ENCODE measurements at places on chromosomes 7 and 10. TPM values are rescaled to one million over a fixed set of nuclear protein-coding genes. Genes with fewer than 3 reads are reported as not detected.
A peak's percentile ranks its signal among the peaks of the same experiment; 100 is the strongest.

The LRRC18 gene
- not detected for total RNA-seq

The OR13A1 gene
- not detected for total RNA-seq

The AKR1C8 gene
- total RNA-seq, result not detected

The SYPL1 gene
- 17.5 TPM for total RNA-seq

The H2BK1 gene
- not detected for total RNA-seq

The DEPP1 gene
- total RNA-seq, result 309 TPM

The SPDYE5 gene
- not detected for total RNA-seq

The CTBP2 gene
- total RNA-seq, result 57.7 TPM

GRCh38 chr10:111762114-111762513 lies 421.5 kb downstream of the GPAM start:
- DNase-seq, result no peak

DNA sequence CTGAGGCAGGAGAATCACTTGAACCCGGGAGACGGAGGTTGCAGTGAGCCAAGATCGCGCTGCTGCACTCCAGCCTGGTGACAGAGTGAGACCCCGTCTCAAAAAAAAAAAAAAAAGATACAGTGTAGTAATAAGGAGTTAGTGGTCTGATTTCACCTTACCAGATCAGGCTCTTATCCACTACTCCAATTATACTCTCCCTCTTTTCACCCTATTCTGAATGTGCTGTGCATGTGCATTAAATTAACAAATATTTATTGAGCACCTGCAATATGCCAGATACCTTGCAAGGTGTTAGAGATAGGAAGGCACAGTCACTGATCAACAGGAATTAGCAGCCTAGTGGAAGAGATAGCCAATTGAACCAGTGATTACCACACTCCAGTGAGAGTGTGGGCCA lies 241.9 kb upstream of the LRGUK start:
- no peak for DNase-seq

GRCh38 chr7:20033621-20034400 lies 183.4 kb downstream of the MACC1 start:
- no peak for DNase-seq

DNA sequence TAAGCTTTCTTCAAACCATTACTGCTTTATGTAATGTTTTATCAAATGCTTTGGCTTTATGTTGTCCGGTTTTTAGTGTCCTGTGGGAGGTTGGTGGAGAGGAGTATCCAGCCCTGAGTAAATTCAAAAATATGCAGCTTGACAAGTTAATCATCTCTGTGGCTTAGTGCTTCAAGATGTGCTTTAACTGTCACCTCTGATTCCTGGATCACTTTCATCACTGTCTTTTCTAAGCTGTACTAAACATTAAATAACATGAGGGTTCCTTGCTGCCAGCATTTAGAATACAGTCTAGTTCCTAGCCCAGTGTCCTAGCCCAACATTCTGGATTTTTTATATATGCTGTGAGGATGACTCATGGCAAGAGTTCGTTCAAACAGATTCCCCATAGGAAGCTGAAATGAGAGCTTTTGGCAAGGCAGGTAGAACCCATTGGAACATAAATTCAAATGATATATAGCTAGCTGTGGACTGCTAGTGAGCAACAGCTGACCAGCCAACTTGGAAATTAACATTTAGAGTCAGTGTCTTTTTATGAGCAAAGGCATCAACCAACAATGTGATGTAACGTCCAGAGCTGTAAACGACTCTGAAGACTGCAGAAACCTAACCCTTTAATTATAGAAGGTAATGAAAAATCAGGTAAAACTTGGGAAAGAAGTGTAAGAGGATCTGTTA lies 80.6 kb upstream of the OIT3 start:
- DNase-seq, result no peak

GRCh38 chr7:111132833-111133232 lies 41.9 kb downstream of the LRRN3 start:
- DNase-seq, result no peak

- no peak for DNase-seq
Measured at GRCh38 chr7:64618785-64619456, 47.0 kb upstream of the ZNF107 start.

GRCh38 chr10:22719406-22720042 lies 5.1 kb upstream of the PIP4K2A start:
- no peak for DNase-seq

DNA sequence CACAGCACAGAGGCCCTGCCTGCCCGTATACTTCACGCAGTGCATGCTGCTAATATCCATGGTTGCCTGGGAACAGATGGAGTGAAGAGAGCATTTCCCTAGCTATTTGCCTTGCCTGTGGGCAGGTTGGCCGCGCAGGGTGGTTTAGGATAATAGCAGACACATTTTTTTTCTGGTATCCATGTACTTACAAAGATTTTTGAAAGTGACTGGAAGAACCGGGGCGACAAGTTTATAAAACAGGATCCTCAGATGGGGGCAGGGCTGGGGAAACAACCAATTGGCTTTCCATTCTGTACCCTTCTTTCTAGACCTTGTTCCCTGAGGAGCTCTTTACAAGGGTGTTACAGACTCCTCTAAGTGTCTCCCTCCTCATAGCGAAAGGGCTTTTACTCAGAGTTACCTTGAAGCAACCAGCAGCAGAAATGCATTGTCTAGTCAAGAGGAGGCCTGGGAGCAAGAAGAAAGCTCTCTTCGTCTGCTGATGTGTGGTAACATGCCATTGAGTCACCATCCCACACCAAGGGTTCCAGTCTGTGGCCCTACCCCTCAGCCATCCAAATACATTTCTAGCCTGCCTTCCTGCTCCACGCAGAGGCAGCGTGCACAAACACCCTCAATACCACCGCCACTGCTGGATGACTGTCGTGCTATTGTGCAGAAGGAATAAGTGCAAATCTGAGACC lies 31.5 kb downstream of the MTURN start:
- no peak for DNase-seq

GRCh38 chr10:72740528-72740927 lies 48.6 kb downstream of the MCU start:
- no peak for DNase-seq

GRCh38 chr7:83161899-83162401 lies 734 bp downstream of the PCLO start:
- DNase-seq, result no peak

DNA sequence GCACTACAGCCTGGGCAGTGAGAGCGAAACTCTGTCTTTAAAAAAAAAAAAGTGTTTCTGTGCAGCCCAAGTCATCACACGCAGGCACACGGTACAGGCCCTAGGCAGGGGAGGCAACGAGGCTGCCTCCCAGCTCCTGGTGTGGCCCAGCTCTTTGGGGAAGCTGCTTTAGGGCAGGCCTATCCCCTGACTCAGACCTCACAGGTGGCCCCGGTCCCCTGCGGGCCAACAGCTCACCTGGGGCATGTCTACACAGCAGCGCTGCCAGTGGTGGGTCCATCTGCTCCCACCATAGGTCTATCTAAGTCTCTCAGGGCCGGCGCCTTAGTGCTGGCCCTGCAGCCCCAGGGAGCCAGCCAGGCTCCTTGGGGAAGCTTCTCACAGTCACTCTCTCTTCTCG lies 31.4 kb downstream of the ZAN start:
- DNase-seq, result no peak

GRCh38 chr7:98398567-98399372 lies 2.1 kb downstream of the BAIAP2L1 start:
- DNase-seq, result no peak

- DNase-seq, result peak; percentile 80
Measured at GRCh38 chr10:13659887-13660550, 73.3 kb downstream of the PRPF18 start.

DNA sequence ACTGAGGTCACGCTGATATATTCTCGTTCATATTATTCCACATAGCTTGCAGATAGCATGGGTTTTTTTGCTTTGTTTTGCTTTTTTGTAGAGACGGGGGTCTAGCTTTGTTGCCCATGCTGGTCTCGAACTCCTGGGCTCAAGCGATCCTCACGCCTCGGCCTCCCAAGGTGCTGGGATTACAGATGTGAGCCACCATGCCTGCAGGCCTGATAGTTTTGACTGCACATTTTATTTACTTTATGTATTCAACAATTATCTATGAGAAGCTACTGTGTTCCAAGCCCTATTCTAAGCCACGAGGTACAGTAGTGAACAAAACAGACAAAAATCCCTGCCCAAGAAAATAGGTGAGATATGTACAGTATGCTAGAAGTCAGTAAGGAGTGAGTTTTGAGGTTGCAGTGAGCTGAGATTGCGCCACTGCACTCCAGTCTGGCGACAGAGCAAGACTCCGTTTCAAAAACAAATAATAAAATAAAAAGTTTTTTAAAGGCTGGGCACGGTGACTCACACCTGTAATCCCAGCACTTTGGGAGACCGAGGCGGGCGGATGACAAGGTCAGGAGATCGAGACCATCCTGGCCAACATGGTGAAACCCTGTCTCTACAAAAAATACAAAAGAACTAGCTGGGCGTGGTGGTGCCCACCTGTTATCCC lies 1.3 kb upstream of the YWHAG start:
- DNase-seq, result no peak

DNA sequence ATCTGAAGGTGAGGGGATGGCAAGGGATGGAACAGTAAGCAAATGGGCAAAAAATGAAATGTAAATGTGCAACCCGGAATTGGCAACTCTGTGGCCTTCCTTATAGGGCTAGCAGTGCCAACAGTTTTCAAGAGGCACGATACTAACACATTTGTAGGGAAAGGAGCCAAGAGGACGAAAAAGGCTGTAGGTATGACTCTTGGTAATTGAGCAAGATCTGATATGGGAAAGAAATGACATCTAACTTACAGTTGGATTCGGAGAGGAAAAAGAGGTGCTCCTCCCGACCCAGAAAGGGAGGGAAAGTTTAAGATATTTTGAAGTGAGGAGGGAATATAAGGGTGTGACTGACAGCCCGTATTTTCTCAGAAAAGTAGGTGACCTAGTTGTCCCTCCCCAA lies 2.1 kb upstream of the CREM start:
- no peak for DNase-seq

GRCh38 chr7:31260851-31261250 lies 79.7 kb downstream of the NEUROD6 start:
- DNase-seq, result no peak

DNA sequence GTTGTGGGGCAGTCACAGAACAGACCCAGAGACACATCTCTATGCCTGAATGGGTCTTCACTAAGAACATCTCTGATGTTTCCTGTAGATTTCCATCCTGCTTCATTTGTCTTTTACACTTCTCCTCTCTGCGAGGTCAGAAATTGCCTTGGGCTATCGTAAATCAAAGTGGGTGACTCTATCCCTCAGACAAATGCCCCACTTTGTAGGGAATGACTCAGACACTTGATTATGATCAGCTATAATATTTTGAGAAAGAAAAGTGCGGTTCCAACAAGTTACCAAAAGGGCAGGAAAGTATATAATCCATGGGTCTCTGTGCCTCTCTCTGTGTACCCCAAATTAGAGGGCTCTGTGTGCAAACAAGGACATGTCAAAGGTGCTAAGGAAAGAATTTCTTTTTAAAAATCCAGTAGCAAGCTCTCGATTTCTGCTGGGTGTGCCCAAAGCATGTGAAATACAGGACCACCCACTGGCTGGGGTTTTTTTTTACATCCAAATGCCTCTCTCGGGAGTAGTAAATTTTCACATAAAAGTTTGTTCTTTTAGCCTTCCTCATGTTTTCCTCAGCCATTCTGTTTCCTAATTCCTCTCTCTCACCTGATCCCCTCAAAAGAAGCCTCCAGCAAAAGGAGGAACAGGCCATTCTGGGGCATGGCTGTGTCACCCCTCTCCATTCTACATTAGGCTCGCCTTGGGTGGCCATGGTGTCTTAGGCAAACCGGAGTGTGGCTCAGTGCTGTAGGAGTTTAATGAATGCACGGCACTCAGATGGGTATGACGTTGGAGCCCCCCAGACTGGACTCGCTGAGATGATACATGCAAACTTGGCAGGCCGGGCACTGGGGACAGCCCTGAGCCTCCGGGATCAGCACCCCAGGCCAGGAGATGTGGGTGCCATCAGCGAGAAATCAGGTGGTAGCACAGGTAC lies 6.3 kb upstream of the OPN4 start:
- DNase-seq, result peak; percentile 54

DNA sequence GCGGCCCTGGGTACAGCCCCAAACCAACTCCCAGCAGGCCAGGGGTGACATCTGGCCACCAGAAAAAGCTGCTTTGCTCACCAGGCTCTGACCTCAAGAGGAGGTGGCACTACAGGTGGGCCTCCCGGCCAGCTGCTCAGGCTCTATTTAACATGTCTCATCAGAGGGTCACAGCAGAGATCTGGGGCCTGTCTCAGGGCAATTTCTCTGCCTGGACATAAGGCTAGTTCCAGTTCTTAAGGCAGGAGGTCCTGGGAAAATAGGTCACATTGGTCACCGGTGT lies 88.6 kb downstream of the GFRA1 start:
- DNase-seq, result no peak

- DNase-seq, result no peak
Measured at GRCh38 chr10:27643301-27643700, 102.3 kb downstream of the MKX start.

- no peak for DNase-seq
Measured at GRCh38 chr7:12107841-12108254, 103.2 kb upstream of the TMEM106B start.

DNA sequence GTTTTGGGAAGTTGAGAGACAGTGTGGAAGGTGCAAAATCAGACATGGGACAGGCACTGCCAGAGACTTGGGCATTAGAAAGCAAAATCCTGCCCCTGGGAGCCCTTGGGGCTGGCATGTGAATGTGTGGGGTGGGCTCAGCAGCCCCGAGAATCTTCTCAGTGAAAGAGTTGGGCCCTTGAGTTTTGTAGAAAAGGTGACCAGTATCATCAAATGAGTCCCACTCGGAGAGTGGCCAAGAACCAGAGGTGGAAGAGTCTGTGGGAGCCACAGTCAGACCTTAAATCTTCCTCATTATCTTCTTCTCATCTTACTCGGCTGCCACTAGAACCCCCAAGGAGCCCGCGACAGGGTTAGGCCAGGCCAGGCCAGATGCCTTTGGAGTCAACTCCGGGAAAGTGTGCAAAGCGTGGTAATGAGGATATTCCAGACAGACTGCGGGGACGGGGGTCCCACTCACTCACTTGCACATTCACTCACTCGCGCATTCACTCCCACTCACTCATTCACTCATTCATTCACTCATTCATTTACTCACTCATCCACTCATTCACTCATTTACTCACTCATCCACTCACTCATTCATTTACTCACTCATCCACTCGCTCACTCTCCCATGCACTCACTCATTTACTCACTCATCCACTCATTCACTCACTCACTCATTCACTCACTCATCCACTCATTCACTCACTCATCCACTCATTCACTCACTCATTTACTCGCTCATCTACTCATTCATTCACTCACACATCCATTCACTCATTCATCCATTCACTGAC lies 74.9 kb downstream of the CARD11 start:
- no peak for DNase-seq

DNA sequence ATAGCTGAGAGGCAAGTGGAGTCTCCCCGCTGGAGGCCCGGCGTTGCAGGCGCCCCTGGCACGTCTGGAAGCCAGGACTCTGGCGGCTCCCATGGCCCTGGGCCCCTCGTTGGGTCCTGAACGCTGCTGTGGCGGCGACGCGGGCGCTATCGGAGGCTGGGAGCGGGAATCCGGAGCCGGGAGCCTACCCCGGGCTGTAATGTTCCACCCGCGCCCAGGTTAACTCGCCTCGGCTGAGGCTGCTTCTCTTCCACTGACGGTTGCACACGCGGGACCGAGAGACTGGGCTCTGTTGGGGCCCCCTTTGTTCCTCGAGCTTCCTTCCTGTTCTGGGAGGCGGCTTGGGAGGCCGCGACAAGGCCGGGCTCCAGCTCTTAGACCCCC lies 1.3 kb upstream of the HOXA5 start:
- no peak for DNase-seq

- peak; percentile 88 for DNase-seq
Measured at GRCh38 chr10:96587264-96588059, 650 bp upstream of the TM9SF3 start.

All from ascending aorta (tissue), 2 donors.